CD4-positive, CD25-positive, alpha-beta regulatory T cell (primary cell): ENCODE measurements at places on chromosomes 1 and 21. TPM values are rescaled to one million over a fixed set of nuclear protein-coding genes. Genes with fewer than 3 reads are reported as not detected.

GRCh38 chr1:14486401-14487201 is 111.9 kb upstream of the KAZN start:
- no peak for DNase-seq

DIO1 gene
- polyA plus RNA-seq: 0.09 TPM

DNA sequence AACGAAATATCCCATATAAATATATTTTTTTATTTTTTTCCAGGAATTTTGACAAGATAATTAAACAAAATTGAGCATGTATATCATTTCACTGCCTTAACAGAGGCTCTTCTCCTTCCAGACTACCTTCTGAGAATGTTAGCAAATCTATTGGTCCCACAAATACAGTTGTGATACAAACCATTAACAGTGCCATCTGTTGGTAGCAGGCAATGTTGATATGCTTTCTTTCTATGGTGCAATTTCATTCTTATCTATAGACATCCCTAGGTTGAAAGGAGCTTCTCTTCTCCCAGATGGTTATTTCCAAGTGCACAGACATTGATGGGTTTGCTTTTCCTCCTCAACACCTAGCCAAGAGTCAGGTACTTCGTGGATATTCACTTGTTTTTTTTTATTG is 303.6 kb downstream of the USH2A start:
- DNase-seq: no peak

KCND3 gene
- not detected for polyA plus RNA-seq

- DNase-seq: no peak
Measured at GRCh38 chr1:203364094-203364801, 13.3 kb upstream of the FMOD start.

DNA sequence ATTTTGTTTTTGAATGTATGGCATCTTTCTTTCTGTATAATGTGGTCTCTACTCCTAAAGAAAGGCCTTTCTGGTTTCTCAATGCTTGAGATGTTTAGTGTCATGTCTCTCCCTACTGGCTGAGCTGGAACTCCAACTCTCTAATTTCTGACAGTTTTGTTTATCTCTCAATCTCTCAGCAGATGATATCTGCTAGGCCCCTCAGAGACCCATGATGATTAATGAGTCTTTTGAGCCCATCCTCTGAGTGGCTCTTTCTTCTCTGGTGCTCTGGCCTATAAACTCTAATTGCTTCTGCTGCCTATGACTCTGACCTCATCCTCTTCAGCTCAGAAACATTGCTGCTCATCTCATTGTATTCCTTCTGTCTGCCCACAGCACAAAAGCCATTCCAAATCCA is 46.6 kb downstream of the CRB1 start:
- DNase-seq: no peak

SGIP1 gene
- polyA plus RNA-seq: not detected

- no peak for DNase-seq
Measured at GRCh38 chr1:221532071-221532773, 209.7 kb downstream of the DUSP10 start.

BRINP3 gene
- polyA plus RNA-seq: not detected

CLDN8 gene
- polyA plus RNA-seq: not detected

GRCh38 chr21:31503939-31504338 is 155.6 kb upstream of the SOD1 start:
- no peak for DNase-seq

GFI1 gene
- 7.2 TPM for polyA plus RNA-seq

- no peak for DNase-seq
Measured at GRCh38 chr1:73662526-73662925, 535.5 kb downstream of the LRRIQ3 start.

PALMD gene
- not detected for polyA plus RNA-seq

DNA sequence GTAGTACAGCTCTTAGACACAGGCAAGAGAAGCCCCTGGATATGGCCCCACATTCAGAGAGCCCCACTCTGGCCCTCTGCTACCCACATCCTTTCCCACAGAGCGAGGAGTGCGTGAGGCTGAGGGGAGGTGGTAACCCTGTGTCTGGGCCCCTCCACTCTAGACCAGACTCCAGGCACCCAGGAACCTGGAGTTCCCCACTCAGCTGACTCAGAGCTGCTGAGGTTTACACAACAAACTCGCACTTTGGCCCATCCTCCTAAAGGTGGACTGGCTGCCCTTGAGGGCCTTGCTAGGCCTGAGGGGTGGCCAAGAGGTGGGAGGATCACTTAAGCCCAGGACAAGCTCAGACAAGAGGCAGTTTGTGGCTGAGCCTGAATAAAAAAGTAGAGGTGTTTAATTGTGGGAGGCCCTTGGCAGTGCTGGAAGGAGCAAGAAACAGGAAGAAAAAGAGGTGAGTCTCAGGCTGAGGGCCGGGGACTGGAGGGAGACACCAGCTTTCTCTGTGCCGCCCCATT is 10.7 kb downstream of the MR1 start:
- DNase-seq: no peak

DNA sequence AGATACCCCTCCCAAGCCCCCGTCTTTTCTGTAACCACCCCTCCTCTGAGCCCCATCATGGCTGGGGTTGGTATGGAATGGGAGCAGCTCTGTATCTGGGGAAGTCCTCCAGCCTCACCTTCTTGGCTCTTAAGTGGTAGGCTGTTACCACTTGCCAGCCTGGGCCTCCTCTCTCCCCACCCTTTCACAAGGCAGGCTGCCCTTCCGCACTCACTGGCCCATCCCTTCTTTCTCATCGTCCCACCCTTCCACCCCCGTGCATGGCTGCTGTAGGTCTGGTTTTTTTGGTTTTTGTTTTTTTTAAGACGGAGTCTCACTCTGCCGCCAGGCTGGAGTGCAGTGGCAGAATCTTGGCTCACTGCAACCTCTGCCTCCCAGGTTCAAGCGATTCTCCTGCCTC is 5.2 kb downstream of the CYB561D1 start:
- no peak for DNase-seq

TFF2 gene
- not detected for polyA plus RNA-seq

DNA sequence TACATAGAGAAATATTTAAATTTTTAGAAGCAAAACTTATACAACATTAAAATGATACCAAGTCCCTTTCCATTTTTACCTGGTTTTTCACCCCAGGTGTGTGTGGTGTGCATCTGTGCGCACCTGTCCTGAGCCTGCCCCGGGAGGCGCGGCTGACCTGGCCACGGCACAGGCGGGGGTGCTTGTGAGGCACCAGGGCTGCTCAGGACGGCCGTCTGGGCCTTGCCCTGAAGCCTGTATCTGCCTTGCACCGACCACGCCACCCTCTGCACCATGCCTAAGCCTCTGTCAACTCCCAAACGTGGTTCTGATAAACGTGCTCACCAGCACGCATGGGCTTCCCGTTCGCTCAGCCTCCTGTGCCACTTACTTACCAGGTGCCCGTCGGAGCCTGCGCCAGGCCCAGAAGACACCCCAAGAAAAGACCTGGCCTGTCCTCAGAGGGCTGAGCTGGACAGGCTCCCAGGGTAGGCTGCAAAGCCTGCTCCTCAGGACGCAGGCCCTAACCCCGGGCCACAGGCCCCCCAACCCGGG is 20.9 kb downstream of the PANK4 start:
- no peak for DNase-seq

DISC1 gene
- 1.7 TPM for polyA plus RNA-seq

EXTL1 gene
- polyA plus RNA-seq: 0.22 TPM

TENT5C gene
- 26.7 TPM for polyA plus RNA-seq

C4BPA gene
- polyA plus RNA-seq: not detected

- no peak for DNase-seq
Measured at GRCh38 chr1:203177036-203177405, 1.4 kb upstream of the MYBPH start.
